ENCODE measurements at places on chromosomes 16 and 17. TPM values are rescaled to one million over a fixed set of nuclear protein-coding genes. Genes with fewer than 3 reads are reported as not detected.

- peaks cover 8% of the 10 kb centered on the region for H3K27me3 ChIP-seq
- no peak for DNase-seq
- H3K4me3 ChIP-seq, result no peak overlapping the region
- H3K36me3 ChIP-seq, result no peaks in the 10 kb centered on the region
These were observed 22.0 kb downstream of the WNT3 start for GRCh38 chr17:46796524-46796923.

ATP2C2 gene
- total RNA-seq, result not detected

- no peak for DNase-seq
- peaks cover 4% of the 10 kb centered on the region for H3K36me3 ChIP-seq
- H3K27ac ChIP-seq, result no peak overlapping the region
- H3K4me1 ChIP-seq, result peaks cover 24% of the 10 kb centered on the region
- no peaks in the 10 kb centered on the region for H3K27me3 ChIP-seq
These were observed 26.0 kb upstream of the GPT2 start for GRCh38 chr16:46858151-46858550.

DNA sequence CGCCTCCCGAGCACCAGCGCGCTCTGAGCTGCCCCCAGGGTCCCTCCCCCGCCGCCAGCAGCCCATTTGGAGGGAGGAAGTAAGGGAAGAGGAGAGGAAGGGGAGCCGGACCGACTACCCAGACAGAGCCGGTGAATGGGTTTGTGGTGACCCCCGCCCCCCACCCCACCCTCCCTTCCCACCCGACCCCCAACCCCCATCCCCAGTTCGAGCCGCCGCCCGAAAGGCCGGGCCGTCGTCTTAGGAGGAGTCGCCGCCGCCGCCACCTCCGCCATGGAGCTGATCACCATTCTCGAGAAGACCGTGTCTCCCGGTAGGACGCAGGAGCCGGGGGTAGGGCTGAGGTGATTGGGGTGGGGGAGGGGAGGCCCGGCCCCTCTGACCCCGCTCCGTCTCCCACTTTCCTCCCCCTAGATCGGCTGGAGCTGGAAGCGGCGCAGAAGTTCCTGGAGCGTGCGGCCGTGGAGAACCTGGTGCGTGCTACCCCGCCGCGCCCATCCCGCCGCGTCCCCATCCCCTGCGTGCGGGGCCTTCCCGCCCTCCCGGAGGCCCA lies 329 bp downstream of the KPNB1 start:
- H3K27me3 ChIP-seq, result no peaks in the 10 kb centered on the region
- DNase-seq, result no peak
- peaks cover 48% of the 10 kb centered on the region for H3K4me1 ChIP-seq
- peaks cover 55% of the 10 kb centered on the region for H3K36me3 ChIP-seq

GRCh38 chr17:27512031-27512430 lies 55.8 kb downstream of the KSR1 start:
- no peaks in the 10 kb centered on the region for H3K27me3 ChIP-seq
- H3K27ac ChIP-seq, result no peak overlapping the region
- peaks cover 9% of the 10 kb centered on the region for H3K4me1 ChIP-seq
- no peak overlapping the region for H3K4me3 ChIP-seq
- no peaks in the 10 kb centered on the region for H3K36me3 ChIP-seq
- DNase-seq, result no peak

DNA sequence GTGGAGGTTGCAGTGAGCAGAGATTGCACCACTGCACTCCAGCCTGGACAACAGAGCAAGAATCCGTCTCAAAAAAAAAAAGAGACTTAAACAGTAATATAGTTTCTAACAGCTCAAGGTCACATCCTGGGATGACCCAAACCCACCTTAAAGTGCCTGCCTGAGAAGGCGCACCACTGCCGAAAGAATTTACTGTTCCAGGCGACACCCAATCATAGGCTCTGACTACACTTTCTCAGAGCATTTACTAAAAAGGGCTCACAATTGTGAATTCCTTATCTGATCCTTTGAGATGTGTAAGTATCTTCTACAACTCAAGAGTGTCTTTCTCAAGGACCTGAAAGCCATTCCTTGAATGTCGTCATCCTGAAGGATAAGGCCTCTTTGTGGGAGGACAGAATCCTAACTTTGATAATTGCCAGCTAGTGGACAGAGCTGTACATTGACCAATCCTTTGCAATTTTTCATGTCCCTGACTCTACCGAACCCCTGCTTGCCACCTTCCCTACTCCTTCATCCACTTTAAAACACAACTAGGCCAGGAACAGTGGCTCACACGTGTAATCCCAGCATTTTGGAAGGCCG lies 2.6 kb upstream of the ST3GAL2 start:
- H3K36me3 ChIP-seq, result peaks cover 2% of the 10 kb centered on the region
- no peak overlapping the region for H3K27ac ChIP-seq
- no peak for DNase-seq
- H3K4me3 ChIP-seq, result no peak overlapping the region
- H3K27me3 ChIP-seq, result no peaks in the 10 kb centered on the region
- peaks cover 25% of the 10 kb centered on the region for H3K4me1 ChIP-seq

CDR2L gene
- 2.4 TPM for total RNA-seq

SGSH gene
- 29.0 TPM for total RNA-seq

GRCh38 chr17:78353834-78354233 lies 6.0 kb downstream of the SOCS3 start:
- no peaks in the 10 kb centered on the region for H3K27me3 ChIP-seq
- peaks cover 46% of the 10 kb centered on the region for H3K4me1 ChIP-seq
- H3K36me3 ChIP-seq, result peaks cover 56% of the 10 kb centered on the region
- no peak for DNase-seq
- H3K27ac ChIP-seq, result peak overlapping the region; percentile 63
- no peak overlapping the region for H3K4me3 ChIP-seq

ABCC12 gene
- total RNA-seq, result not detected

GRCh38 chr16:84467256-84467655 lies 37.2 kb downstream of the MEAK7 start:
- H3K27me3 ChIP-seq, result no peaks in the 10 kb centered on the region
- H3K4me3 ChIP-seq, result no peak overlapping the region
- peaks cover 77% of the 10 kb centered on the region for H3K36me3 ChIP-seq
- no peak for DNase-seq
- H3K4me1 ChIP-seq, result no peaks in the 10 kb centered on the region

GRCh38 chr17:49241692-49242397 lies 11.3 kb upstream of the PHOSPHO1 start:
- no peaks in the 10 kb centered on the region for H3K36me3 ChIP-seq
- H3K27me3 ChIP-seq, result peaks cover 7% of the 10 kb centered on the region

- no peak overlapping the region for H3K4me3 ChIP-seq
- no peak for DNase-seq
- H3K4me1 ChIP-seq, result peaks cover 3% of the 10 kb centered on the region
- peaks cover 6% of the 10 kb centered on the region for H3K27me3 ChIP-seq
- no peaks in the 10 kb centered on the region for H3K36me3 ChIP-seq
These were observed 67.2 kb downstream of the ADCY9 start for GRCh38 chr16:4049031-4049430.

MPRIP gene
- 141 TPM for total RNA-seq

DNA sequence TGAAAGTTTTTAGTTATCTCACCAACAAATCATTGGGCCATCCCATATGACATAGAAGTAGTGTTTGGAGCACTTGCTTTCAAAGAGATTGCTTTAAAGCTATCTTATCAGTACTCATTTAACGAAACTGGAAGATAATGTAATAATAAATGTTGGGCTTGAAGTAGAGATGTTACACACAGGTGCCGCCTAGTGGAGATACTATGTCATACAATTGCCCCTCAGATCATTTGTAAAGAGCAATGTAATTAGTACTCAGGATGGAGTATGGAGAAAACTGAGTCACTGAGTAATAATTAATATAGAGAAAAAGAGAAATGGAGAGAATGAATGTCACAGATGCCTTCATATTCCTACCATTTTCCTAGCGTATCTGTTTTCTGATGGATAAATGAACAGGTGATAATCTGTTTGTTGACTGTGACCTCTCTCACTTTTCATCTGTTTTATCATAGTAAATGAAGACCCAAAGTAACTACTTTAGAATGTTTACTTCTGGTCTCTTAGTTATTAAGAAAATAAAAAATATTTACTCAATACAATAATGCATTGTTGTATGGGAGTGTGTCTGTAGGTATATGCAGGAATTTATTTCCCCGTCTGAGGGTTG lies 80.4 kb downstream of the EFCAB5 start:
- no peak overlapping the region for H3K27ac ChIP-seq
- H3K4me1 ChIP-seq, result no peaks in the 10 kb centered on the region
- no peaks in the 10 kb centered on the region for H3K36me3 ChIP-seq
- peaks cover 6% of the 10 kb centered on the region for H3K27me3 ChIP-seq
- no peak overlapping the region for H3K4me3 ChIP-seq
- DNase-seq, result no peak

Measured in activated T-helper 2 cell treated with anti-CD3 and anti-CD28 coated beads, Interferon-gamma antibody, Interleukin-2, Interleukin-4, amounts not matched to agents 10 μg/mL and 5 μg/mL and 100 μg/mL, durations not matched to agents 14 hours and 24 hours and 36 hours (primary cell).